ENCODE measurements at places on chromosomes 4 and X. TPM values are rescaled to one million over a fixed set of nuclear protein-coding genes. Genes with fewer than 3 reads are reported as not detected.

GRCh38 chr4:172035562-172035961, 222.4 kb downstream of the GALNTL6 start:
- no peak for DNase-seq
- no peak overlapping the region for H3K27ac ChIP-seq
- no peaks in the 10 kb centered on the region for H3K27me3 ChIP-seq
- H3K4me3 ChIP-seq: no peak overlapping the region

The PWWP3B gene
- total RNA-seq: 0.27 TPM

- H3K4me3 ChIP-seq: no peak overlapping the region
- H3K27ac ChIP-seq: no peak overlapping the region
- no peaks in the 10 kb centered on the region for H3K36me3 ChIP-seq
- H3K4me1 ChIP-seq: no peaks in the 10 kb centered on the region
These were observed 7.5 kb downstream of the IL13RA1 start for GRCh38 chrX:118734909-118735308.

The GDI1 gene
- total RNA-seq: 136 TPM

DNA sequence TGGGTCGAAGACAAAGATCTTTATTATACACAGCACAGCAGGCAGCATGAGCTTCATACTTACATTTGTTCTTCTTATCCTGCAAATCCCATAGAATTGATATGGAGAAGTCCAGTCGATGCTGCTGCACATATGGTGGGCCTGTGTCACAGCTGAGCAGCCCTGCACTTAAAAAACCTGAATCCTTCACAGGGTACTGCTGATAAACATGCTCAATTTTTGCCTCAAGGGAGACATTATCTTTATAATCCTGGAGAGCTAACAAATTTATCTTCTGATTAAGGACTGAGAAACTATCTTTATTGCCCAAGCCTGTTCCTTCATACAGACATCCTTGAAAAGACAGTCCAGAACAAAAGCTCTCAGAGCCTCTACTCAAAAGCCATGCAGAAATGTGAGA, 434.4 kb upstream of the FAM47C start:
- no peak for DNase-seq
- no peak overlapping the region for H3K4me3 ChIP-seq
- no peaks in the 10 kb centered on the region for H3K36me3 ChIP-seq
- H3K27ac ChIP-seq: no peak overlapping the region

DNA sequence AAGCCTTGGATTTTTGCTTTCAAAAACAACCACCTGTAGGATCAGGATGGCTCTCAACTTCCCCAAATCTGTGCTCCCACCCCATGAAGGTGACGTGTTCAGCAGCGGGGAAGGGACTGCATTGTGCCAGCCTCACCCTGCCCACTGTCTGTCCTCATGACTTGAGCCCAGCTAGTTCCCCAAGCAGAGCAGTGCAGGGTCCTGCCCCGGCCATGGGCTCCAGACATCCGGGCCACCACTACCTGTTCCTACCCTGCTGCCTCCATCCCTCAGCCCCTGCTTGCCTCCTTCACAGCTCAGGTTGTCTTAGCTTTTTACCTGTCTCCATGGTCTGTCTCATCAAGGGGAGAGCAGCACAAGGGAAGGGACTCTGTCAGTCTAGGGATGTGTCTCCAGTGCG, 11.4 kb upstream of the MAP9 start:
- H3K27ac ChIP-seq: no peak overlapping the region
- H3K4me1 ChIP-seq: no peaks in the 10 kb centered on the region
- DNase-seq: no peak
- no peaks in the 10 kb centered on the region for H3K36me3 ChIP-seq
- H3K4me3 ChIP-seq: no peak overlapping the region

- H3K4me1 ChIP-seq: no peaks in the 10 kb centered on the region
- no peaks in the 10 kb centered on the region for H3K36me3 ChIP-seq
- H3K27me3 ChIP-seq: no peaks in the 10 kb centered on the region
- no peak overlapping the region for H3K27ac ChIP-seq
- no peak overlapping the region for H3K4me3 ChIP-seq
These were observed 16.1 kb upstream of the KLHL2 start for GRCh38 chr4:165191348-165191656.

- no peaks in the 10 kb centered on the region for H3K27me3 ChIP-seq
- no peaks in the 10 kb centered on the region for H3K36me3 ChIP-seq
- H3K4me3 ChIP-seq: no peak overlapping the region
These were observed 37.7 kb upstream of the TET2 start for GRCh38 chr4:105108971-105109370.

The MAGEC1 gene
- total RNA-seq: not detected

The SHROOM3 gene
- total RNA-seq: 430 TPM

DNA sequence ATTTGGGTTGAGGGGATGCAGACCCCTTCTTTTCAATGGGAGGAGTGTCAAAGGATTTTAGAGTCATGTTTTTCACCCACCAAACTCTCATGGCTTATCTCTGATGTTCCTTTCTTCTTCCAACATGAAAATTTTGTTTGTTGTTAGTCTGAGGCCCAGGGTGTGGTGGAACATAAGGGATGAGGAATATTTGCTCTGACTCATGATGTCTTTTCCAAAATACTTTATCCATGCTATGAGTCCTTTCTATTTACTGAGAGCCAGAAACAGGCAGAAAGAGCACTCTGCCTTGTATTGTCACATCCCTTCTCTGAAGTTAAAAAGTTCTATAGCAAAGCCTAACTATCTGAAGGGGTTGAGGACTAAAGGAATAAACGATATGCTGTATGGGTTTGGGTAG, 61.6 kb upstream of the GYPA start:
- H3K4me3 ChIP-seq: no peak overlapping the region
- H3K27me3 ChIP-seq: no peaks in the 10 kb centered on the region
- H3K4me1 ChIP-seq: no peaks in the 10 kb centered on the region
- no peaks in the 10 kb centered on the region for H3K36me3 ChIP-seq
- DNase-seq: no peak
- H3K27ac ChIP-seq: no peak overlapping the region

The KLB gene
- 0.79 TPM for total RNA-seq

Data from transverse colon (tissue), 4 donors.